ENCODE measurements at places on chromosomes 5 and 9. TPM values are rescaled to one million over a fixed set of nuclear protein-coding genes. Genes with fewer than 3 reads are reported as not detected.

The SLC6A19 gene
- total RNA-seq = not detected

The KCTD16 gene
- total RNA-seq = 0.27 TPM

The PNPLA7 gene
- total RNA-seq = 0.22 TPM

The GLRX gene
- 15.6 TPM for total RNA-seq

The CDH18 gene
- total RNA-seq = not detected

The DND1 gene
- total RNA-seq = 0.43 TPM

The CD72 gene
- total RNA-seq = not detected

The PDGFRB gene
- total RNA-seq = 1.6 TPM

The PAPPA gene
- 0.13 TPM for total RNA-seq

The EQTN gene
- not detected for total RNA-seq

The WHRN gene
- total RNA-seq = 0.22 TPM

The ACOT12 gene
- total RNA-seq = not detected

The ADCY2 gene
- total RNA-seq = not detected

The IL7R gene
- 2.1 TPM for total RNA-seq

The ANGPTL2 gene
- 22.1 TPM for total RNA-seq

The NMUR2 gene
- total RNA-seq = not detected

The UBLCP1 gene
- total RNA-seq = 43.0 TPM

The FOXE1 gene
- not detected for total RNA-seq

The DPP7 gene
- total RNA-seq = 55.6 TPM

The IFNA2 gene
- total RNA-seq = not detected

The CDH9 gene
- total RNA-seq = not detected

The SPINK14 gene
- total RNA-seq = not detected
